ENCODE measurements at places on chromosomes 2 and 18.

DNA sequence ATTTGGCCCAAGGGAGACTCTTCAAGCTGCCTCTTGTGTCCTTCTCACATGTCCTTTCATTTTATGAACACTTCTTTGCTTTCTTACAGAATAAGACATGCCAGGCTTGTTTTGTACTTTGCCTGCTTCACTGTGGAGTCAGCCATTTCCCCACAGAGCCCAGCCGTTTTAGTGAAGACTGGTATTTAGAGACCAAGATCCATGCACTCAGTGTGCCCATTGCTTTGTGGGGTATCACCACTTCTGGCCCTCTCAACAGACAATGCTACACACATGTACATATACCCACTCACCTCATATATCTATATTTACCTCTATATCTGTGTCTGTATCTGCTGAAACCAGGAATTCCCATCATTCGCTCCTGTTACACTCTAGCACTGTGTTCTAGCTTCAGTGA lies 74.1 kb downstream of the FARP2 start:
- no peak for DNase-seq

DNA sequence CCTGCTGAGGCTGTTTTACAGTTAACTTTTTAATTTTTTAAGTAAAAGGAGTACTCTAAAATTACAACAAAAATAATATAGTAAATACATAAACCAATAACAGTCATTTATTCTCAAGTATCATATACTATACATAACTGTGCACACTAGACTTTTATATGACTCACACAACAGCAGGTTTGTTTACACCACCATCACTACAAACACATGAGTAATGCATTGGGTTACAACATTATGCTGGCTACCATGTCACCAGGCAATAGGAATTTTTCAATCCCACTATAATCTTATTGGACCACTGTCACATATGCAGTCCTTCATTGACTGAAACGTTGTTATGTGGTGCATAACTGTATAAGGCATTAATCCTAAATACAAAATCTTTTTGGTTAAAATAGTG lies 42.5 kb downstream of the RASGRP3 start:
- DNase-seq: no peak

GRCh38 chr2:162926501-162926900 lies 87.9 kb upstream of the KCNH7 start:
- DNase-seq: no peak

- DNase-seq: no peak
Observed at GRCh38 chr2:183063083-183063482, 15.5 kb upstream of the DUSP19 start.

- DNase-seq: no peak
Observed at GRCh38 chr2:175170659-175171304, 2.8 kb upstream of the ATF2 start.

Data from activated T-cell treated with anti-CD3 and anti-CD28 coated beads, Interleukin-2, amount 50 U/mL, for 24 hours (primary cell).